ENCODE measurements at places on chromosomes 16 and 17.

DNA sequence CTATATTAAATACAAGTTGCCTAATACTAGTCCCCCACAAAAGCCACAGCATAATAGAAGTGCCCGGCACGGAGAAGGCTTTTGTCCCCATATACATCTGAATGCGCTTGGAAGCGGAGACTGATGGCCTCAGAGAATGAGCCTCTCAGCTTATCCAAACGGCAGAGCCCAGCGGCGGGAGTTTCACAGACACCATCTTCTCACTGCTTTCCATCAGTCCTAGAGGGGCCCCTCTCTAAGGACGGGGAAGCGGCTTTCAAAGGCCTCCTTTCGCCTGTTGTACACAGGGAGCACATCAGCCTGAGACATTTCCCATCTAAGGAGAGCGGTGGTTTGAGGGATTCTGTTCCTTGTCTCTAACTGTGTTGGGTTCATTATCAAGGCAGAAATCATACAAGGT, 16.9 kb downstream of the NXN start:
- no peak for ATAC-seq

- ATAC-seq: peak; percentile 74
These were observed 62.4 kb upstream of the NLK start for GRCh38 chr17:27980043-27980442.

- ATAC-seq: no peak
These were observed 52.4 kb upstream of the ALOX12 start for GRCh38 chr17:6943406-6943805.

DNA sequence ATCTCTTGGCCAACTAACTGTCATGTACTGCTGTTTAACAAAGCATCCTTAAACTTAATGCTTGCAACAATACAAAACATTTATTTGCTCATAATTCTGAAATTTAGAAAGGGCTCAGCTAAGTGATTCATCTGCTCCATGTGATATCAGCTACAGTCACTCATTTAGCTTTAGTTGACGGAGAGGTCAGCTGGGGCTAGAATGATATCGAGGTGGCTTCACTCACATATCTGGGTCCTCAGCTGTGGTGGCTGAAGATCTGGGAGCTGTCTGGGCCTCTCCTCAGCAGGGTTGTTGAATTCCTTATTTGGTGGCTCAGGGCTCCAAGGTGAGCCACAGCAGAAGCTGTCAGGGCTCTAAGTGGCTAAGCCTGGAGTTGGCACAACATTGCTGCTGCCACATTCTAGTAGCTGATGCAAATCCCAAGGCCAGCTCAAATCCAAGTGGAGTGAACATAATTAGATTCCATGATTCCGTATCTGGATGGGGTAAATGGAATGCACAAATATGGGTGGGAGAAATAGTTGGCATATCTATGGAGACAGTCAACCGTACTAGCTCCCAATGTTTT, 62.8 kb downstream of the HS3ST3A1 start:
- ATAC-seq: no peak

GRCh38 chr16:17204644-17205043, 266.1 kb downstream of the XYLT1 start:
- no peak for ATAC-seq

- ATAC-seq: no peak
These were observed 26.0 kb upstream of the LASP1NB start for GRCh38 chr17:38899421-38899820.

DNA sequence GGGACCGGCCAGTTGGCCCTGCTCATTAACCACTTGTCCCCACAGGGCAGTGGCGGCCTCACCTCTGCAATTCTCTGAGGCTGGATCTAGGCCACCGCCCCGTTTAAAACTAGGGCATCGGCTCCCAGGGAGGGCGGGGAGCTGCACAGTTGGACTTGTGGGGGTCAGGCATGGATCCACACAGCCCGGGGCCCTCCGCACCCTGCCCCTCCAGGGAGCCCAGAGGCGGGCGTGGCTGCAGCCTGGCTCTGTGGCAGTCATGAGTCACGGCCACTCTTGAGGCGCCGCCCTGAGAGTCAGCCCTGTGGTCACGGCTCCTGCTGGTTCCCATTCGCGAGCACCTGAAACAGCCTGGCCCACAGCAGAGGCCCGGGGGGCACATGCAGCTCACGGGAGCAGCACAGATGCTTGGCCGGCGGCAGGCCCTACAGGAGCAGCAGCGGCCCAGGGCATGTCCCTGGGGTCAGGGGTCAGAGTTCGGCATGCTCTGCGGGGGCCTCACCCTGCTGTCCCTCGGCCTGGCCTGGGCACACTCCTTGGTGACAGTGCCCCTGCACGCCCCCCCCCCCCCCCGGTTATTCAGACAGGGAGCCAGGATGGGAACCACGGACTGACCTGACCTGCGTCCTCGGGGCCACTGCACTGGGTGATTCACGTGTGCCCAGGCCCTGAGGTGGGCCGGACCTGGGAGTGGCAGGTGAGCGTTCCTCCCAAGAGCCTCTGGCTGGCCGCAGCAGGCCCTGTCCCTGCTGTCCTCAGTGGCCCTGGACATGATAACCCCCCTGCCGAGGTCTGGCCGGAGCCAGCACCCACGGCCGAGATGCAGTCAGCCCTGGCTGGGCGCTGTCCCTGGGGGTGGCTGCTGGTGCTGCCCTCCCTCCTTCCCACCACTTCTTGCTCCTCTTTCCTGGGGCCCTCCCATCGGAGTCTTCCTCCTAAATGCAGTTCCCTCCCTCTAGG, 8.2 kb downstream of the CAPN15 start:
- peak; percentile 17 for ATAC-seq

GRCh38 chr16:4290236-4290830, 17.5 kb upstream of the TFAP4 start:
- no peak for ATAC-seq

Measured in SK-N-SH treated with all-trans-retinoic acid at 6 μM for 48 hours (cell line).